Thymus (tissue), 14 donors: ENCODE measurements at places on chromosomes 13 and 19.

DNA sequence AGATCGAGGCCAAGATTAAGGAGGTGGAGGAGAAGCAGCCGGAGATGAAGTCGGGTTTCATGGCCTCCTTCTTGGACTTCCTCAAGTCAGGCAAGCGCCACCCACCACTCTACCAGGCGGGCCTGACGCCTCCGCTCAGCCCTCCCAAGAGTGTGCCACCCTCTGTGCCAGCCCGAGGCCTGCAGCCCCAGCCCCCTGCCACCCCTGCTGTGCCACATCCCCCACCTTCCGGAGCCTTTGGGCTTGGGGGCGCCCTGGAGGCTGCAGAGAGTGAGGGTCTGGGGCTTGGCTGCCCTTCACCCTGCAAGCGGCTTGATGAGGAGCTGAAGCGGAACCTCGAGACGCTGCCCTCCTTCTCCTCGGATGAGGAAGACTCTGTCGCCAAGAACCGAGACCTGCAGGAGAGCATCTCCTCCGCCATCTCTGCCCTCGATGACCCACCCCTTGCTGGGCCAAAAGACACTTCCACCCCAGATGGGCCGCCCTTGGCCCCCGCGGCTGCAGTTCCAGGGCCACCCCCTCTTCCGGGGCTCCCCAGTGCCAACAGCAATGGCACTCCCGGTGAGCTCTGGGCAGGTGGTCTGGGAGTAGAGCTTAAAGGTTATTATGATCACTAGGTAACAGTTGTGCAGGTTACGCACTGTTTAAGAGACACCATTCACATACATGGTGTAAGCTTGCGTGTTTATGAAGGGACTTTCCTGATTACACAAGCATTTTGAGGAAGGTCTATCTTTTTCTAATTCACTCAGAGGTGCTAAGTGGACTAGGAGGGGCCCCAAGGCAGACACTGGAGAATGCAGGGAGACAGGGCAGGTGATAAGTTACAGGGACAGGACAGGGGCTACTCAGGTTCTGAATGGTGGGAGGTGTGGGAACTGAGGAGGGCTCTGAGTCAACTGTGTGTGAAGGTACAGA is 8.7 kb downstream of the PRR12 start:
- DNase-seq = no peak

- DNase-seq = no peak
Observed at GRCh38 chr19:27765397-27765796, 1447.6 kb downstream of the UQCRFS1 start.

DNA sequence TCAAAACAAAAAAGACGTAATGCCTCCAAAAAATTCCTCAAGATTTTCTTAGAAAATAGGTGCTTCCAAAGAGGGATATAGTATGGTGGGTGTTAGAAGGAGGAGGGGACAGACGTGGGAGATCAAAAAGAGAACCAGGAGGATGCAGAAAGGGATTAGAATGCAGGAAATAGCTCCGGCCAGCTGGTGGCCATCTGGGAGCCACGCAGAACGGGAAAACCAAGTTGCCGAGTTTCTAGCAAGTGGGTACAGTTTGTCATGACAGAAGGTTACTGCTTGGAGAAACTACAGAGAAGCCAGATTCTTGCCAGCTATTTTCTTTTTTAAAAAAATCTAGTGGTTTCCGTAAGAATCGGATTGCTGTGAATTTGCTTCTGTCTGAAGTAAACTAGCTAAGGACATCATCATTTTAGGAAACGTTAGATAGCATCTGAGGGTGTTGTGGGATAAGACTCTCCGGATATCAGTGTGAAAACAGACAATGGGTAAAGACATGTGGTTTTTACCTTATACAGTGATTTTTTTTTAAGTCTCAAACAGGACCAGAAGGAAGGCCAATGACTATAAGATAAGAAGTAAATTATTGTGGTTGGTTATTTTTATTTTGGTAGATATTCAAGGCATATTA is 104.9 kb downstream of the HSPH1 start:
- no peak for DNase-seq

DNA sequence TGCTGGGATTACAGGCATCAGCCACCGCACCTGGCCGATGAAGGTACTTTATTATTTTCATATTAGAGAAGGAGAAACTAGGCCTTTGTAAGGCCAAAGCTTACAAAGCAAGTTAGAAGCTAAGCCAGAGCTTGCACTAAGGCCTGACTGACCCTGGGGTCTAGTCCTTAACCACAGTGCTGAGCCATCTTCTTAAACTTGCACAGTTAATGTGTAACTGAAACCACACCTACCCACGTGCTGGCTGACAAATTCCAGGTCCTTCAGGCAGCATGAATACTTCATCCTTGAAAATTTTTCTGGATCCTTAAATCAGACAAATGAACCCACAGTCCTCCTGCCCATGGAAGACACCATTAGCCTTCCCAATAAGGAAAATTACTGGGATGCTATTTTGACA is 880.6 kb downstream of the UQCRFS1 start:
- no peak for DNase-seq

- no peak for DNase-seq
Observed at GRCh38 chr13:80141123-80141849, 199.6 kb downstream of the SPRY2 start.

DNA sequence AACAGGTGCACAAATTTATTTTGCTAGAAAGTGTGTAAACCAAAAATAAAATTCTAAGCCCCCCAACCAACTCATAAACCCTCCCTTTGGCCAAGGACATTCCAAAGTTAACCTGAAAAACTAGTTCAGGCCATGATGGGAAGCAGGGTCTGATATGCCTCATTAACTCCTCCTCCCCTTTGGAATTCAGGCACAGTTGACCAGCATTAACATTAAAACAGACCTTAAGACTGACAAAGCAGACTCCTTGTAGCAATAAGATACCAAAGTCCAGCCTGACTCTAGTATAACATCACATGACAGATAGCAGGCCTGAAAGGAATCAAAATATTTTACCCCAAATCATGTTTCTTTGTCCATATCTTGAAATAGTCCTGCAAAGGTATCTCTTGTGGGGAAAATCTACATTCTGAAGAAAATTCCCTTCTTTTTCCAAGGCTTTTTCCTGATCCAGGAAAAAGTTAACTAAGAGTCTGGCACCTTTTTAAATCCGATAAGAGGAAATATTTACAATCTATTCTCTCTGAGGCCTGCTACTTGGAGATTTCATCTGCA is 19.7 kb downstream of the NEK5 start:
- no peak for DNase-seq

DNA sequence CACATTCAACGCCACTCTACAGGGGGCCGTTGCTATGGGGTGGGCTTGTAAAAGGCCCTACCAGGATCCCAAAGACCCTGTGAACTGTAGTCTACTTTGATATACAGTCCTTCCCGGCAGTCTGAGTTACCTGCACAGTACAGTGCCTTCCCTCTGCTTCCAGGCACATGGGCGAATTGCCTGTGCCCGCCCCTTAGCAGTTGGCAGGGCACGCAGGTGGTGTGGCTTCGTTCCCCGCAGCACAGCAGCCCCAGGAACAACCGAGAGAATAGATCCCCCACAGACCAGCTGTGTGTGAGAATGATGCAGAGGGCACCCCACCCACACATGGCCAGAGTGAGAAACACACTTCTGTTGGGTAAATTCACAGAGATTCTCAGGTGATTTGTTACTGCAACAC is 60.6 kb downstream of the MRPL57 start:
- peak; percentile 68 for DNase-seq

DNA sequence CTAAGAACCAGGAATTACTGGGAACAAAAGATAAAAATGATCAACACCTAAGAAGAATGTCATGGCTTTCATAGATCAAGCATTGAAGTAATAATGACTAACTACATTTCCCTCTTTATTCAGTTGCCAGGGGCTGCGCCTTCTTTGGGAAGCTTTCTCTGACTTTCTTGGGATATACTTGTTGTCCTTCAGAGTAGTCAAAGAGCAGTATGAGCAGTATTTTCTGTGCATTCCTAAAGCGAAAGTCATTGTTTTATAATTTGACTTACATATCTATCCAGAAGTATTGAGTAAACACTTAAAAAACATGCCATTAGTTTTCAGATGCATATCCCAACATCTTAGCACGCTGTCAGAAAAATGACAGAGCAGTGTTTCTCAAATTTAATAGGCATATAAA is 2412.4 kb downstream of the PCDH9 start:
- no peak for DNase-seq

DNA sequence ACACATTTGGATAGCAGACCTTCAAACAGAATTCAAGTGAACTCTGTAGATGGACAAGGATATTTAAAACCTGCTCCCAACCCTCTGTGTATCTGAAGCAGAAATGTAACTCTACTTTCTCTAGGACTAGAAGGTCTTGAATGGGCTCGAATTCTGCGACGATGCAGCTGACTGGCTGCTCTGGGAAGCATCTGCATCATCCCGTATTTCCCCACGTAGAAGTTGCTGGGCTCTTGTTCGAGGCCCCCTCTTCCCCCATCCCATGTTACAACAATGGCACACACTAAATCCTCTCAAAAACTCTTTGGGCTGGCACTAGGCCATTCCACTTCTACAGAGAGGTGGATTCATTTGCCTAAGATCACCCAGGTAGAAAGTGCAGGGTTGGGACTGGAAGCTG is 15.0 kb downstream of the C19orf81 start:
- DNase-seq = no peak

- DNase-seq = no peak
Observed at GRCh38 chr13:96527497-96527896, 437.6 kb downstream of the HS6ST3 start.

DNA sequence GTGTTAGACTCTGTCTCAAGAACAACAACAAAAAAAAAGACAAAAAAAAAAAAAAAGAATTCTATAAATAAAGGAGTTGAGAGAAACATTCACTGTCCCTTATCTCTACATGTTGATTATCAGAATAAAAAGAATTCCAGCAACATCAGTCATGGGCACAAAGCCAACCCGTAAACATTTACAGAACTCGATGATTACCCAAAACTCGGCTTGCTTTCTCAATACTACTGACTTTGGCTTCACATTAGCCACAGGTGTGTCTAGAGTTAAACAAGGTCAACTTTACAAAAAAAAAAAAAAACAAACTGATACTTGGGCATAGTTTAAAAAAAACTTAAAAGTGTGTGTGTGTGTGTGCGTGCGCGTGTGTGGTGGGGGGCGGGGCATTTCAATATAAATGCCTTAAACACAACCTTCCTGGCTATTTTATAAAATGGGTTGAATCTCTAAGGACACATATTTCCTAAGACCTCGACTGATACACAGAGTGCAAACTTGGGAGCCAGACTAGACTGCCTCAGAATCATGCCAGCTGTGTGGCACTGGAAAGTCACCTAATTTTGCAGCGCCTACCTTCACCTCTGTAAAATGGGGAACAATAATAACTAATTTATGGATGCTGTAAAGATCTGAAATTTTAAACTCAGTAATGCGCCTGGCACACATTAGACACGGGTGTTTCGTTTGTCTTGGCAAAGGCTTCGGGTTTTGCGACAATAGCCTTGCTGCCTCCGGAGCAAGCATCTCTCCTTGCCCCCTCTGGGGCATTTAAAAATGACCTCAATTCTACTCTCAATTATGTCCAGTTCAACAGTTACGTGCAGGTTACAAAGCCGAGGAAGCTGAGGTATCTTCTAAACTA is 922 bp downstream of the EBPL start:
- DNase-seq = no peak

GRCh38 chr13:28820099-28821051 is at the start of gene MTUS2:
Gene MTUS2 (plus strand): TSS chr13:28820339.
- no peak for DNase-seq

- DNase-seq = no peak
Observed at GRCh38 chr13:39016087-39016486, 21.8 kb downstream of the PROSER1 start.

- no peak for DNase-seq
Observed at GRCh38 chr13:103983948-103984347, 917.7 kb upstream of the SLC10A2 start.

DNA sequence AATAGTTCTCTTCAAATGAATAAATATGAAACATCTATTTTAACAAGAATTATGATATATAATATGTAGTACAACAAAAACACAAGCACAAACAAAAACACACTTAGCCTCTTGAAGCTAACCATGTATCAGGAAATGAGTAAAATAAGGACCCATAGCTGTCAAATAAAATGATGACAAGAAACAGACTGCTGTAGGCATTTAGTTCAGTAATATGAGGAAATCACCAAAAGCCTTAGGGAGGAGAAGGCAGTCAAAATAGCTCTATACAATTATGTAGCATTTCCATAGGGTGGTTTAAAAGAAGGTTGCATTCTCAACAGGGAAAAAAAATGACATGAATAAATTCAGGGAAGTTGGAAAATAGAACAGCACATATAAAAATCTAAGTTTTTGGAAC is 163.4 kb downstream of the PCDH20 start:
- no peak for DNase-seq

DNA sequence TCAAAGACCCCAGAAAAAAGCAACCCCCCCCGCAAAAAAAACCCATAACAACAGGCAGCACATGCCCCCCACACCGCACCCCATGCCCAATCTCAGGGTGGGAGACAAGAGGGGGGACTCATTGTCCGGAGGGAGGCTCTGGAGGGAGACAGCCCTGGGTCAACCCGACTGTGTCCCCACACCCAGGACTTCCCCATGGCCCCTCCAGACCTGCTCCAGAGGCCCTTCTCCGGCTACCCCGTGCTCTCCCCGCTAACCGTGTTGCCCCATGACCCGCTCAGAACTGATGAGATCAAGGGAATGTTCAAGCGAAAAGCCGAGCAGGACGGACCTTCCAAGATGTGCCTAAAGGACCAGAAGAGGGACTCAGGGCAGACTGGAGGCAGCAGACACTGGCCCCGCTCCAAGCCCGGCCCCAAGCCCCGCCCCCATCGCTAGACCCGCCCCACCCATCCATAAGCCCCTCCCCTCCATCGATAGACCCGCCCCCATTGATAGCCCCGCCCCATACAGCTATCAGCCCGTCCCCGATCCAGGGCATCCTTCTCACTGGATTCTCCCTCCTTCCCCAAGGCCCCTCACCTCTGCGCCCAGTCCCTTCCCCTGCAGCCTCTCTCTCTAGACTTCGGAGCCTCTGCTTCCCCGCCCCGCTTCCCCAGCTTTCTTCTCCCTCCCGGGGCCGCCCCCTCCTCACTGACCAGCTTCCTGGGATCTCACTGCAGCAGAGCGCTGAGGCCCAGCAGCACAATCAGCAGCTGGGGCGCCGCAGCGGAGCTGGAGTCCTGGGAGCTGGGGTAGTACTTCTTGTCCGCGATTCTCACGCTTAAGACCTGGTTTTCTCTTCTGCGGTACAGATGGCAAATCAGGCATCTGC is 2.2 kb downstream of the BST2 start:
- DNase-seq = peak; percentile 45

DNA sequence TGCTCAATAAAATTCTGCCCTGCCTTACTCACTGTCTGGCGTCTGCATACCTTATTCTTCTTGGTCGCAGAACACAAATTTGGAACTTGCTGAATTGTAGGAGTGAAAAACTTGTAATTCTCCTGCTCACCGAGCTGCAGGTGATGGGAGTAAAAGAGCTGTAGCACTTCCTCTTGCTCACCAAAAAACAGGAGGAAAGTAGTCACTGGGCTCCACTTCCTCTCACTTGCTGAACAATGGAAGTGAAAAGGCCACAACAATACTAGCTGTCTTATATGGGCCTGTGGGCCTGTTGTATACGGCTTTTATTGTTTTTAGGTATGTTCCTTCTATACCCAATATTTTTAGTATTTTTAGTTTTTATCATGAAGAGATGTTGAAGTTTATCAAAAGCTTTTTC is 978.7 kb downstream of the SLITRK5 start:
- DNase-seq = no peak
